ENCODE measurements at places on chromosomes 4 and X.

GRCh38 chr4:6956434-6957147 is 47.0 kb downstream of the TBC1D14 start:
- no peak for DNase-seq

DNA sequence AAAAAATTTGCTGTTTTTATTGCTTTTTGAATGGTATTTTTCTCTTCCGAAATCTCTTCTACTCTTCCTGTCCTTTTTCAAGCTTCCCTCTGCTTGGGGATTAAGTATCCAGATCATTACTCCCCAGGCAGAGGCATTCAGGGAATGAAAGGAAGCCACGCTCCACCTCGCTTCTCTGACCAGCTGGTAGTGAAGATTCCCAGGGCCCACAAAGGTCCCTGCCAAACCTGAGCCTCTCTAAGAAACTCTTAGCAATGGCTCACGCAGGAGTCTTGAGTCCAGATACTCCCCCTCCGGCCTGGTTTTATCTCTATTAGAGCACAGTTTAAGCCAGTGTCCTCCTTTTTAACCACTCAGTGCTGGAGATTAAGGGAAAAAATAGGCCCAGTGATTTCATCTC is 51.4 kb upstream of the SOD3 start:
- no peak for DNase-seq

DNA sequence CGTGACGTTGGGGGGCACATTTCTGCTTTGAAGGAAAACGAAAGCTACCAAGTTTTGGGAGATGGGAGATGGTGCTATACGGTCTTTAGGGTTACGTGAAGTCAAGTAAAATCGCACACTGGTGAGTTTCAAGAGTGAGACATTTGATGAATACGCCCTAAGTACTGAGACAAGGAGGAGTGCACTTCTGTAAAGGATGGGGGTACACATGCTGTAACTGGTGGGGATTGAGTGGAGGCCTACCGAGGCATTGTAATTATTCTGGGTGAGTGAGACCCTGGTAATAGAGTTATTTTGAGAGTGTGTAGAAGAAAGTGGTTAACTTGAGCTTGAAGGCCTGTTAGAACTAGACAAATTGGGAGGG is 536 bp downstream of the SH3BGRL start:
- DNase-seq, result no peak

- no peak for DNase-seq
Observed at GRCh38 chr4:11281720-11282119, 147.0 kb downstream of the HS3ST1 start.

- no peak for DNase-seq
Observed at GRCh38 chr4:4182835-4183568, 43.7 kb downstream of the OTOP1 start.
